Inflammatory macrophage (primary cell): ENCODE measurements at places on chromosomes 5 and 9.

- no peak for DNase-seq
These were observed 3.0 kb upstream of the CCNG1 start for GRCh38 chr5:163434401-163434866.

- DNase-seq, result no peak
These were observed 10.1 kb downstream of the PLIN2 start for GRCh38 chr9:19117039-19117716.

DNA sequence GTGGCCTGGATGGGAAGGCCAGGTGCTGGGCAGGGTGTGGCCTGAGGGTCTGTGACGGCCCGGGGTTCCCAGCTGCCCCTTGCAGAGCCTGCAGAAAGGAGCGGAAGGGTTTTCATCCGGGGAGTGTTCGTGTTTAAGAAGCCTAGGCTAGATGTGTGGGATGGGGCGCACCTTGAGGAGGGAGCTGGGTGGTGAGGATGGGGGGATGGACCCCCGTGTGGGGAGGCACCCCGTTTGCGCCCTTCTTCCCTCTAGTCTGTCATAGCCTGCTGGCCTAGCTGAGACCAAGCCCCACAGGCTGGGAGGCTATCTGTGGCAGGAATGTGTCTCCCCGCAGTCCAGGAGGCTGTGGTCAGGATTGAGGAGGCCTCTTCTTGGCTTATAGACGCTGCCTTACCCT is 11.9 kb downstream of the RNU6ATAC start:
- no peak for DNase-seq

- no peak for DNase-seq
These were observed 35.8 kb downstream of the MEGF10 start for GRCh38 chr5:127326431-127326830.

- no peak for DNase-seq
These were observed 94.9 kb upstream of the MINAR2 start for GRCh38 chr5:129653057-129653375.

GRCh38 chr5:38726279-38726678 is 119.5 kb upstream of the OSMR start:
- no peak for DNase-seq

GRCh38 chr5:79827159-79827629 is 137.6 kb downstream of the CMYA5 start:
- no peak for DNase-seq

GRCh38 chr5:167720676-167721260 is 570.7 kb upstream of the WWC1 start:
- DNase-seq, result no peak

- DNase-seq, result no peak
These were observed 189.6 kb downstream of the DOCK8 start for GRCh38 chr9:404234-404633.

- DNase-seq, result no peak
These were observed 14.3 kb downstream of the IRF1 start for GRCh38 chr5:132475987-132476875.

DNA sequence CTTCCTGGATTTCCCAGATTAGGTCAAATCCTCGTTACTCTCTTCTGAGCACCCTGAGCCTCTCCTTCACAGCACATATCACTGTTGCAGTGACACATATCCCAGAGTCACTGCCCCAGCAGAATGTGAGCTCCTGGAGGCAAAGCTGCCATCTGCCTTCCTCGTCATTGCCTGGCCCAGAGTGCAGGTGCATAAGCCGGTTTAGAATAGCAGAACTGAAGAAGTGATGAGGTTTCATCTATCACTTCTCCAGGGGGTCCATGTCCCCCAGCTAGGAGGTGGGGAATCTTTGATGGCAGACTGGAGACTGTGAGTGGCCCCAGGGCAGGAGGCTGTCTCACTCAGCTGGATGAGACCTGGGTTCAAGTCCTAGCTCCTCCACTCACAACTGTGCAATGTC is 25.8 kb downstream of the NIPAL4 start:
- DNase-seq, result no peak

GRCh38 chr5:95816776-95817175 is 5.8 kb downstream of the GLRX start:
- no peak for DNase-seq

DNA sequence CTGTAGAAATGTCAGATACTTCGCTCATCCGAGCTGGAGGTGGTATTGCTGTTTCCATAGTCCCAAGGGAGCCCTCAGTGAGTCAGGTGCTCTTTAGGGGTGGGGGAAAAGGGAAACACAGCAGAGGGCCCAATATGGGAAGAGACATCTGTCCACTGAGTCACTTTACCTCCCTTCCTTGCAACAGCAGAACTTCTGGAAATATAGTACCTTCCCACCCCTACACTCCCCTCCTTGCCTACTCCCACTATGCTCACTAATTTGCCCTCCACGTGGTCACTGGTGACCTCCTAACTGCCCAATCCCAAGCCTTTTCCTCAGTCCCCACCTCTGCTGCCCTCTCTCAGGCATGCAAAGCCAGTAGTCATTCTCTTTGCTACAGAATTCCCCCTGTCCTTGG is 1.9 kb downstream of the HK3 start:
- peak; percentile 64 for DNase-seq

DNA sequence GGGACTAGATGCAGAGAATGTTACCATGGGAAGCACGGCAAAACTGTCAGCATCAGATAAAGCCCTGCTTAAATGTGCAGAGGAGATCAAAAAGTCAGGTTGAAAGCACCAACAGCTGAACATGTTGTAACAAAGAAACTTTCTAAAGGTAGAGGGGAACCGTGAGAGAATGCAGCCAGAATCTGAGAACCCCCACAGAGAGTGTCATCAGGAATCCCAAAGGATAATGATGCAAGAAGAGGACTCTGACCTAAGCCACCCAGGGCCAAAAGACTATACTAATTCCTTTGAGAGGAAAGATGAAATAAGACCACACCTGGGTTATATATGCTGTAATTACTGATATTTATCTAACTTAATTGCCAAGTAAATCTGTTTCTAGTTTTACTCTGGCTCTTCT is 116.6 kb downstream of the PCSK1 start:
- DNase-seq, result no peak

GRCh38 chr5:145925803-145926202 is 10.6 kb upstream of the SH3RF2 start:
- peak; percentile 14 for DNase-seq

GRCh38 chr5:126777257-126777974 is 480 bp downstream of the LMNB1 start:
- peak; percentile 55 for DNase-seq

- DNase-seq, result peak; percentile 70
These were observed 137.1 kb upstream of the SLC24A2 start for GRCh38 chr9:19925674-19926503.

DNA sequence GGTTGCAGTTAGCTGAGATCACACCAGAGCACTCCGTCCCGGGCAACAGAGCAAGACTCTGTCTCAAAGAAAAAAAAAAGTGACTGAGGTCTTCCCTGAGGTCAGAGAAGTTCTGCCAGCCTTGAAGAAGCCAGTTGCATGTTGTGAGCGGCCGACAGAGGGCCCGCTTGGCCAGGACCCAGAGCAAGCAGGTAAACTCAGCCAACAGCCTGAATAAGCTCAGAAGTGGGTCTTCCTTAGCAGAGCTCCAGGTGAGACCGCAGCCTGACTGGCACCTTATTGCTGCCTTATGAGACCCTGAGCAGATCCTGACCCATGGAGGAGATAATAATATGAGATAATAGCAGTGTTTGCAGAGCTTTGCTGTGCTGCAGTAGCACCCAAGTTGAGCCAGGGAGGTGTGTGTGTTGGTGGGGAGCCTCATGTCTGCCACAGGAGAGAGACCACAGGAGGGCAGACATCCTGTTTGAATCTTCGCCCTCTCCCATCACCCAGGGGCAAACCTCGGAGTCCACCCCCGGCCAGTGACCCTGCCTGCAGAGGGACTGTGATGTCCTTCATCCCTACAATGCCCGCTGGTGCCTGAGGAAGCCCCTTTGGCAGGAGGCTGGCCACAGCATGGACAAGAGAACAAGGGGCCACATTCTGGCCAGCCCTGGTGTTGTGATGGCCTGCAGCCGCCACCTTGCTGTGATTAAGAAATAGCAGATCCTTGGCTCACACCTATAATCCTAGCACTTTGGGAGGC is 10.8 kb upstream of the BARX1 start:
- no peak for DNase-seq

- DNase-seq, result no peak
These were observed 137.5 kb downstream of the BAAT start for GRCh38 chr9:101247297-101247696.

GRCh38 chr5:150600616-150601490 is 39.6 kb upstream of the SYNPO start:
- DNase-seq, result no peak

DNA sequence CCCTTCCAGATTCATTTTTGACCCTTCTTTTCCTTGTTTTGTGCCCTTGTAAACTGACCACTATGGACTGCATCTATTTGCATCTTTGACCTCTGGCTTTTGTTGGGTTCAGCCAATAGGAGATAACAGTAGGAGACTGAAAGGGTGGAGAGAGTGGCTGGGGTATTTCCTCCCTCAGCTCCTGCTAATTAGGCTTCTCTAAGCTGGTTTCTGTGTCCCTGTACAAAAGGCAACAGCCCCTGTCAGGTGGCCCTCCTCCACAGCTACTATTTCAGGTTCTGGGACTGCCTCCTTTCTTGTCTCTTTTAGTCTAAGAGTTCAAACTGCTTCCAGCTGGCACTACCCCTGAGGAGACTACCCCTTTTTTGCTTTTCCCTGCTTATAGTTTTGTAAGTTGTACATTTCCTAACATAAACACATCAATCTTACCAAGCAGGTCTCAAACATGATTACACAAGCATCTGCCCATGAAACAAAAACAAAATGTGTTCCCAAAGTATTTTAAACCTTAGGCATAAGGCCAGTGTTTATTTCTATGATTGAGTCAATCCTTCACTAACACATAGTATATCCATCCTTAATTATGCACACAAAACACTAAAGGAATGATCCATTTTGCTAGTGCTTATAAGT is 262.0 kb upstream of the TRPM3 start:
- DNase-seq, result no peak

GRCh38 chr5:73115399-73116051 is 4.8 kb upstream of the TMEM171 start:
- no peak for DNase-seq

GRCh38 chr9:131809941-131810344 is 70.1 kb upstream of the RAPGEF1 start:
- DNase-seq, result no peak

DNA sequence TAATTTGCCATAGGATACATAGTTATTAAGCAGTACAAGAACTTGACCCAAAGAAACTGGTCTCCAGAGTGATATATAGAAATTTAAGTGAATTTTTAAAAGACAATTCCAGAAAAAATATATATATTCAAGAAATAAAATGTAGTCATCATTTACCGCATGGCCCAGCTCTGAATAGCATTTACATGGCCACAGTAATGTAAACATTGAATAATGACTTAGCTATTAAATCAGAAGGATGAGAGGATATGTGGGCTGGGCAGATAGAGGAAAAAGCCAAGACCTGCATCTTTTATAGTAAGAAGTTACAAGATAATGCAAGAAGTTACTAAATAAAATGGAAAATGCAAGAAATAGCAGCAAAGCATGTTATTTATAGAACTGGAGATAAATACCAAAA is 405.2 kb upstream of the WWC1 start:
- DNase-seq, result no peak
